Fibroblast of the conjunctiva (primary cell): ENCODE measurements at places on chromosomes 13 and 19.

GRCh38 chr19:2603334-2603733 lies 99.2 kb downstream of the GNG7 start:
- peak; percentile 55 for DNase-seq

DNA sequence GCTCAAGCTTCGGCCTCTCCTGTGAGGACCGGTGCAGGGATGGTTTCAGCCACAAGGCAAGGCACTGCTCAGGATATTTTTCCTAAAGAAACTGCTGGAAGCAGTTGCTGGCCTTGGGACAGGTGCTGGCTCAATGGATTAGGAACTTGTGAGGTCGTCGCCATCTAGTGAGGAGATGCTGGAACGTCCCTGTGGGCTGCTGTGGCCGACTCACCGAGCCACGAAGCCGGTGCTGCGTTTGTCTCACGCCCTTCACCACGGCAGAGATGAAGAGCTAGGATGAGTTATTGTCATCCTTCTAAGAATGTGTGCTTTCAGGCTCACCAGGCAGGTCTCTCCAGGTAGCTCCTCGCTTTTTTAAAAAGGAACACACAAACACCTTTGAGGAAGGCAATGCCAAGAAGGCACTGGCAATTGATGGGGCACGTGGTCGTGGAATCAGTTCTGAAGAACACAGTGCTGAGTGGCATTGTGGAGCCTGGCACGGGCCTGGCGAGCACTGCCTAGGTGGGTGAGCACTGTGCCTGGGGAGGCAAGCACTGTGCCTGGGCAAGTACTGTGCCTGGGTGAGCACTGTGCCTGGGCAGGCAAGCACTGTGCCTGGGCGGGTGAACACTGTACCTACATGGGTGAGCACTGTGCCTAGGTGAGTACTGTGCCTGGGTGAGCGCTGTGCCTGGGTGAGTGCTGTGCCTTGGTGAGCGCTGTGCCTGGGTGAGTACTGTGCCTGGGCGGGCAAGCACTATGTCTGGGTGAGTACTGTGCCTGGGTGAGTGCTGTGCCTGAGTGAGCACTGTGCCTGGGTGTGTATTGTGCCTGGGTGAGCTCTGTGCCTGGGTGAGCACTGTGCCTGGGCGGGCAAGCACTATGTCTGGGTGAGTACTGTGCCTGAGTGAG lies 140.4 kb downstream of the TEX29 start:
- peak; percentile 35 for DNase-seq

GRCh38 chr13:97934590-97934989 lies 18.9 kb upstream of the IPO5 start:
- DNase-seq, result no peak

GRCh38 chr19:4082172-4082571 lies 15.5 kb upstream of the ZBTB7A start:
- DNase-seq, result no peak

GRCh38 chr13:42354241-42355091 lies 82.5 kb downstream of the AKAP11 start:
- DNase-seq, result no peak

GRCh38 chr13:29954082-29955028 lies 103.9 kb upstream of the UBL3 start:
- DNase-seq, result no peak

DNA sequence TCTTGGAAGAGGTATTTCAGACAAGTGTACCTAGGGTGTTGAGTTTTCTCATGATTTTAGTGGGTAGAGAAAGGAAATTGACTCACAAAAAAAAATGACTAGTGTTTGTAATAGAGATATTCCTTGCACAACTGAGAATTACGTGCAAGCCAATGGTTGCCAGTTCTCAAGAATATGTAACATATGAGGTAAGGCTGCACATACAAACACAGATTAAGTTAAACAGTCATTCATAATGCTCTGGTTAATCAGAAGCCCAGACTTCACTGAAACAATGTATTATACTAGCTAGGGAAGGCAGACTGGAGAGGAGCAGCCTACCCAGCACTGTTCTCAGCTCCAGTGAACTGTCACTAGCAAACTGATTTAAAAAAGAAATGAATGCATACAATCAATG lies 418.3 kb downstream of the DIAPH3 start:
- no peak for DNase-seq

DNA sequence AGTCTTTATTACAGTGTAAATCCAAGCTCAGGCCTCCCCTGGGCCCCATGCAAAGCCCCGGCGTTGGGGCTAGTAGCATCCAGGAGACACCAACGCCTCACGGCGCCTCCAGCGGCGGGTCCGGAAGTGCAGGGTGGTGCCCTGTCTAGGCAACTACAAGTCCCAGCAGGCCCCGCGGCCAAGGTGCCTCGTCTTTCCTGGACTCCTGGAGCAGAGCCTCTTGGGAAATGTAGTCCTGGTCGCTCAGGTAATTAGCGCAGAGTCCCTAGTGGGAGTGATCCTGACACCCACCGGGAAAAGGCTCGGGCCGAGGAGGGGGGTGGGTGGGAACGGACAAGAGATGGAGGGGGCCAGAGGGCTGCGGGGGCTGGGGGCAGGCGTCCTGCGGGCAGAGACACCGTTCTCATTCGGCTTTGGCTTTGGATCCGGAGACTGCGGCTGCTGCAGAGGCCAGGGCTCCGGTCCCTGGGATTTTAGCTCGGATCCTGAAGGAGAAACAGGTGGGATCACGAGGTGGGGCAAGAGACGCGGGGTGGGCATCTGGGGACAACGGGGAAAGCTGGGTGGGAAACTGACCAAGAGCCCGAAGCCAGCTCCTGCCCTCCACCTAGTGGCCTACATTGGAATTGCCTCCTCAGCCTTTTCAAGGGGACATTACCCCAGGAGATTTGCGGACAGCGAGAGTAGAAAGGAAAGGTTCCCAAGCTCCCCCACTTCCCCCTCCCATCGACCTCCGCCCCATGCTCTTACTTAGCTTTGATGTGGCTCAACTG lies 11.4 kb downstream of the RTN2 start:
- DNase-seq, result peak; percentile 93
